Gastroesophageal sphincter (tissue), 4 donors: ENCODE measurements at places on chromosomes 2 and 18.

GRCh38 chr2:105744091-105744908, 412 bp upstream of the NCK2 start:
- peak; percentile 90 for ATAC-seq

DNA sequence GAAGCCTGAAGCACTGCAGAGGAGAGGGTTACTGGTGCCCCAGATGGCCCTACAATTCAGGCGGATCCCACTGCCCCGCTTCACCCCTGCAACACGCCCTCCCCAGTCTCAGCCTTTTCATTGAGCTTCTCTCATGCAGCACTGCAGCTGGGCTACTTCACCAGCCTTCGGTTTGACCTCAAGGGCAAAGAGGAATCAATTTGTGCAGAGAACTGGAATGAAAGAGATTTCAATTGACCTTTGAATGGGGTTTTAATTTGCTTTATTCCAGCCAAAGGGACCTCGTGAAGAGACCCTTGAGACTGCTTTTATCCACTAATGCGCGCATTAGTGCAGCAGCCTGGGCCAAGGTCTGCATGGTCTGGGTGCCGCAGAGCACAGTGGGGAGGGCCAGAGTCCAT, 8.8 kb upstream of the POMC start:
- no peak for ATAC-seq

DNA sequence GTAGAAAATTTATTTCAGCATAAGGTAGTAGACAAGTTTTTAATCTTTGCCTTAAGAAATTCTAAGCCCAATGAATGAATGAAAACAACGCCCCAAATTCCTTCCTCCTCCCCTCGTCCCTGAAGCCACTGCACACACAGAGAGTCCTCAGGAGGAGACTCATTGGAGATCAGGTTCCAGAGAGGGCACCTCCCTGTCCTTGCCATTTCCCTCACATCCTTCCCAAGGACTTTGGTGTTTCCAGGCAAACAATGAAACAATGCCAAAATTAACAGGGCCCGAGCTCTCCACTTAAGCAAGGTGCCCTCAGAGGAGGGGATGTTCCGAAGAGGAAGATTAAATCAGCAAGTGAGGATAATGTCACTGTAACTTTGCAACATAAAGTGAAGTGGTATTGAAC, 240.7 kb downstream of the DCDC2C start:
- ATAC-seq = no peak

- no peak for ATAC-seq
Observed at GRCh38 chr2:144358374-144358964, 161.4 kb downstream of the ZEB2 start.

DNA sequence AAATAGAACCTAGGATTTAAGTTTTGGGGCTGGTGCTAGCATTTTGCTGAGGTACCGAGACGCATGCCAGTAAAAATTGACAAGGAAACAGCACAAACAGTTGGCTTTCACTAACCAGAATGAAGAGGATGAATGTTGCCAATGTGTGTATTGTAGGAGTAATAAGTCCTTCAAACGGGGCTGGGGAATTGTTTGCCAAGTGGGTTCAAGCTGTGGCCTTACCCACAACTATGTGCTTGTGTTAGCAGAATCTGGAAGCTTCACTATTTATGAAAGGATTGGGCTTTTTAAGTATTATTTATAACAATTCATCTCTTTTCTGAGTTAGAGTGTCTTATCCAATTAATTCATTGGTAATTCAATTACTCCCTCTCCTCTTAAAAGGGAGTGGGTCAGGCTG, 15.0 kb upstream of the KIF5C start:
- ATAC-seq = no peak

GRCh38 chr2:162013514-162014475, 60.2 kb downstream of the DPP4 start:
- ATAC-seq = no peak

DNA sequence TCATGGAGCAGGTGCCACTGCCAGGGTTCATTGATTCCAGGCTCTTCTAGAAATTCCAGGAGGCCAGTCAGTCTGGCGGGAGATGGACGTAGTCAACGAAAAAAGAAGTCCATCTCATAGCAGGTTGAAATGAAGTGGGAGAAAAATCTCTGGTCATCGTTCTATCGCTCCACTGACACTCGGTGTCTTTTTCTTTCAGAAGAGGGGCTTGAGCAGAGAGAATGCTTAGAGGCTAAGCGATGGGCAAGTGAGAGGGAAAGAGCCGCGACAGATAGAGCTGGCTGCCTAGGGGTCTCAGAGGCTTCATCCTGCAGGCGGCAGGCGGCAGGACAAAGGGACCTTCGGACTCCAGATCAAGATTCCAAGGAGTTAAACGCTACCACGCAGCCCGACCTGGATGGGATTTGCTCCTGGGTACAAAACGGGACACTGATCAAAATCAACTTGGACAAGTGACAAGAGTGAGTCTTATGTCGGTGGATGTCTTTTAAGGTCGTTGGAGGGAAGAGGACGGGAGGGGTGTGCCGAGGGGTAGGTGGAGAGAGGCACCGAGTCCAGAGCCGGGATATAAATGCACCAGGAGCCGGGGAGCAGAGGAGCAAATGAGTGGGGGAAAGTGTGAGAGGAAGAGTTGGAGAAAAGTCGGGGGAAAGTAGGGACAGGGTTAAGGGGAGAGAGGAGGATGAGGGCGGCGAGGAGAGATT, 677 bp upstream of the TMEM178A start:
- no peak for ATAC-seq

GRCh38 chr2:228344531-228344930, 163.0 kb upstream of the SPHKAP start:
- ATAC-seq = no peak

DNA sequence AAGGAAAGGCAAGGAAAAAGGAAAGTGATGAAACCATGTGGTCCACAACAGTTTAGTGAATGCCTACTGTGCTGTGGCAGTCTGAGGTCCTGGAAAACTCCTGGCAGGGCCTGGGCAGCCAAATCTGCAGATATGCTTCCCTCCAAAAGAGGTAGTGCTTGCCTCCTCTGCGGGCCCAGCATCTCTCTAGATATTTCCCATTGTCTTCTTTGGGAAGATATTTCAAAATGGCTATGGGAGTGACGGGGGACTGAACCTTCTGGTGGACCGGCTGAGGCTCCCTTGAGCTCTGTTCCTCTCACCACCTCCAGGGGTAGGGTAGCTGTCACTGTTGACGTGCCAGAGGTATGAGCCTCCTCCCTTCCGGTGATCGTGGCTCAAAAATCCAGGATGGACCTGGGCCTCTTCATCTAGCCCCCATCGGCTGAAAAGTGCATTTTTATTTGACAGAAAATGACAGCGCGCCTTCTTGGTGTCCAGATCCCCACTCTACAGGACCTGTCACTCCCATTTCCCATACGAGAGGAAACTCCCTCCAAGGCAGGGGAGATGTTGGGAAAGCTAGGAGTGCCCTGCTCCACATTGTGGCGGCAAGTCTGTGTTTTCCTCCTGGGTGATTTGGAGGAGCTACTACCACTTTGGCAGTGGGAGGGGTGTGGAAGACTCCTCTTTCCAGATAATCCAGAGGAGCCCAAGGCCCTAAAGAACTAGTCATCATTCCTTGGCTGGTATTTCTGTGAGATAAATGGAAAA, 9.4 kb upstream of the PAX3 start:
- no peak for ATAC-seq

GRCh38 chr2:61085883-61086282, 20.2 kb downstream of the SANBR start:
- no peak for ATAC-seq

GRCh38 chr2:17821080-17821479, 4.8 kb downstream of the MSGN1 start:
- ATAC-seq = no peak

DNA sequence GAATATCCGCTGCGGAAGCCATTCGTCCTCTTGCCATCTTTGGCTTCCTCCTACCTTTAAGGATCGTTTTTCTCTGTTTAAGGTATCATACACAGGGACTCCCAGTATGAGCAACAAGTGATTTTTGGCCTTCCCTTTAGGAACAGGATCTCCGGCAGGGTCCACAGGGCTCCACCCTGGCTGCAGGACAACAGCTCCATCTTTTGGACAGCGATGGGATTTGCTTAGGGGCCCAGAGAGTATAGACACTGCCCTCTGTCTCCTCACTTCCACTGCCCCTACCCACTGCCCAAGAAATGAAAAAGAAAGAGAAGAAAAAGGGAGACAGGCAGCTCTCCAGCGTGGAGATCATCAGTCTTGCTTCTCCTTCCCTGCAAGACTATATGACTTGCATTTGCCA, 224.5 kb downstream of the UXS1 start:
- ATAC-seq = no peak

DNA sequence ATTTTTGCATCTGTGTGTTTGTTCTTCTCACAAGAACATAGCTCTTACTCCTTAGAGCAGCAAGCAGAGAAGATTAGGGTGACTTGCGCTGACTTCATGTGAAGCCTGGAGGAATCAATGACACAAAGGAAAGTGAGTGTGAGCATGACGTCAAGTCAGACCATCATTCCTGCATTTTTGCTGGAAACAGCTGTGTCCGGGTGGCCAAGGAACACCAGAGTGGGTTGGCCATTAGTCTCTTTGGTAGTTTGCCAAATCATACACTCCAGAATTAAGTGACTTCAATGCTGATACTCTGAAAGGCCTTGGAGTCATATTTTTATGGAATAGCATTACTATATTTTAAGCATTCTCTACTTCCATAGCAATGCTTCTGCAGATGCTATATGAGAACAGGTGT, 597.2 kb downstream of the DCDC2C start:
- ATAC-seq = no peak

GRCh38 chr18:58391932-58392323, 237.0 kb downstream of the ALPK2 start:
- no peak for ATAC-seq

DNA sequence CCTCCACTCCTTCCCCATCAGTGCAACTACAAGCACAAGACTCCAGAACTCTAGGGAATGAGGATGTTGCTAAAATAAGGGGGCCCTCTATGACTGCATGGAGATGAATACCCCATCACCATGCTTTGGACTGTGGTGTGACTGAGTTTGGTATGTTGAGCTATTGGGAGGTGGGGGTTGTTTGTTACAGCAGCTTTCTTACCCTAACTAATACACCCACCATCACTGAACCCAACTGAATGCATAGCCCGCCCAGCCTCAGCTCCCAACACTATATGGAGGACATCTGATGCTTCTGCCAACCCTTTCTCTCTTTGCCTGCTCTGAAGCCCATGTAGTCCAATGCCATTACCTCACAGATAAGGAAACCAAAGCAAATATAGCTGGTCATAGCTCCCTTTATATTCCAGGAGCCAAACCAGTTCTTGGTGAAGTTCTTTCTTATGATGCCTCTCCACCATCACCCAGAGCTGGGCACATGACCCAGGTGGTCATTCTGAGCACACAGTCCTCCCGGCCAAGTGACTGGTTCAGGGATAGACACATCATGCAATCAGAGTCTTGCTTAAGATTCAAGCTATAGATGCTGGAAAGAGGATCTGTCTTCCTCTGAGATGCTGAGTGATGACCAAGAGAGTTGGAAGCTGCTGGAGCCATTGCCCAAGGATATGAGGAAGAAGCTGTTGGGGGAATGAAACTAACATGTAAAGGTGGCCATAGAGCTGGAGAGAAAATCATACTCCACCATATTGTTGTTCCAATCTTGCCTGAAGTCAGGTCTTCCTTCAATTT, 155.6 kb upstream of the HAAO start:
- ATAC-seq = no peak

GRCh38 chr2:73386342-73386868, 769 bp downstream of the ALMS1 start:
- ATAC-seq = no peak

GRCh38 chr2:56450047-56450446, 266.3 kb downstream of the CCDC85A start:
- ATAC-seq = no peak

- ATAC-seq = no peak
Observed at GRCh38 chr2:194103941-194104659, 1552.9 kb upstream of the SLC39A10 start.

GRCh38 chr2:169797601-169798000, 1.1 kb upstream of the SSB start:
- ATAC-seq = no peak

- no peak for ATAC-seq
Observed at GRCh38 chr2:9831670-9832069, 11.6 kb upstream of the TAF1B start.
